ENCODE measurements at places on chromosomes 7 and 10.

GRCh38 chr7:522071-522950 lies 2.7 kb upstream of the PDGFA start:
- DNase-seq, result peak; percentile 33

- DNase-seq, result peak; percentile 2
Observed at GRCh38 chr7:24877790-24878311, 102.1 kb downstream of the OSBPL3 start.

DNA sequence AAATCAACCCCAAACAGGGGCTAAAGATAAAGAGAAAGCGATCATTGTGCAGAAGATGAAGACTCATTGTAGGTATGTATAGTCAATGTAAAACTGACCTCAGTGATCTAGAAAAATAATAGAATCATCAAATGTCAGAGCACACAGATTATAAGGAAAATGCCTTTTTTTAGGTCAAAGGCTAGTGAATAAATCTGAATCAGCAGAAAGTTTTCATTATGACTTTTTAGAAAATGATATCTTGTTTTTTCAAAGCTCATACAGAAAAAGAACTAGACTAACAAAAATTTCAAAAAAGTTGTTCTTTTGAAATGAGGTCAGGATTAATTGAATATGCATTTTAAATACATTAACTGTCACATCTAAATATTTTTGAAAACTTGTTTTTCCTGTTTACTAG lies 60.2 kb upstream of the STEAP4 start:
- no peak for DNase-seq

- DNase-seq, result no peak
Observed at GRCh38 chr10:31374146-31374696, 55.2 kb downstream of the ZEB1 start.

GRCh38 chr7:132932296-132933071 lies 149.4 kb downstream of the CHCHD3 start:
- no peak for DNase-seq

- DNase-seq, result no peak
Observed at GRCh38 chr10:88661577-88661976, 2.7 kb upstream of the LIPF start.

DNA sequence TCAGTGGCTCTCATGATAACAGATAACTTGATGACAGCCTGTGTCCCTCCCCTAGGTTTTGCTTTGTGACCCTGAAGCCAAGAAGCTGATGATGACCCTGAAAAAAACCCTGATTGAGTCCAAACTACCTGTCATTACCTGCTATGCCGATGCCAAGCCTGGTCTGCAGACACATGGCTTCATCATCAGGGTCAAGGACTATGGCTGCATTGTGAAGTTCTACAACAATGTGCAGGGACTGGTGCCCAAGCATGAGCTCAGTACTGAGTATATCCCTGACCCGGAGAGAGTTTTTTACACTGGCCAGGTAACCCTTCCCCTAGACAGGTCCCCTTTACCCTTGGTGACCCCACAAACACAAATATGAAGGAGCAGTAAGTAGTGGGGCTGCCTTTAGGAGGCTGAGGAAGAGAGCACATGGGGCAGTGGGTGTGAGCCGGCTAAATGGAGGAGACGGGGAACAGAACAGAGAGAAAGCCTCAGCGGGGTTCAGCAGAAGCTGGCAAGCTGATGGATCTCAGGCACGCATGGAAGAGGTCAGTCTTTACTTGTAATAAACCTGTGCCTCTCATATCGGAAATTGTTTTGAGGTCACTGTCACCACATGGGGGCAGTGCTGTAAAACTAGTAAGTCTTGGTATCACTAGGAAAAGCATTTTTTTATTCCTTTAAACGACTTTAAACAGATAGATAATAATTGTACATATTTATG lies 20.2 kb downstream of the PDCD11 start:
- DNase-seq, result peak; percentile 73

- DNase-seq, result no peak
Observed at GRCh38 chr10:71799112-71799511, 25.8 kb upstream of the VSIR start.

- DNase-seq, result no peak
Observed at GRCh38 chr10:122149561-122150505, 121.3 kb upstream of the BTBD16 start.

GRCh38 chr7:128380483-128381106 lies 19.1 kb upstream of the PRRT4 start:
- no peak for DNase-seq

DNA sequence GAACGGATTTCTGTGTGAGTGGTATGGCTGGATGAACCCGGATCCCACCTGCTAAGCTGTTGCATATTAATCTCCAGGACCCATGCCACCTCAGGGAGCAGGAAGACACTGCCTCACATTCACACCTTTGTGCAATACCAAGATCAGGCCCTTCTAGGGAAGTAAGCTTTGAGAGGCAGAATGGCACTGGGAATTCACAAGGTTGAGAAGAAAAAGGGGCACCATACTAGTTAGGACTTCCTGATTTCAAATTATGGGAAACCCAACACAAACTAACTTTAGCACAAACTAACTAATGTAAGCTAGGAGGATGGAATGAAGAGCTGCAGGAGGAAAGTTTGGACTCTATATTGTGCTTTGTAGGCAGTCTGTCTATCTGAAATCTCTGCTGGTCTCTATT lies 71.3 kb downstream of the TBXAS1 start:
- no peak for DNase-seq

GRCh38 chr10:51862149-51862548 lies 162.8 kb upstream of the CSTF2T start:
- DNase-seq, result no peak

GRCh38 chr7:132972745-132973144 lies 109.1 kb downstream of the CHCHD3 start:
- DNase-seq, result no peak

- DNase-seq, result no peak
Observed at GRCh38 chr10:22609251-22609650, 105.1 kb downstream of the PIP4K2A start.

DNA sequence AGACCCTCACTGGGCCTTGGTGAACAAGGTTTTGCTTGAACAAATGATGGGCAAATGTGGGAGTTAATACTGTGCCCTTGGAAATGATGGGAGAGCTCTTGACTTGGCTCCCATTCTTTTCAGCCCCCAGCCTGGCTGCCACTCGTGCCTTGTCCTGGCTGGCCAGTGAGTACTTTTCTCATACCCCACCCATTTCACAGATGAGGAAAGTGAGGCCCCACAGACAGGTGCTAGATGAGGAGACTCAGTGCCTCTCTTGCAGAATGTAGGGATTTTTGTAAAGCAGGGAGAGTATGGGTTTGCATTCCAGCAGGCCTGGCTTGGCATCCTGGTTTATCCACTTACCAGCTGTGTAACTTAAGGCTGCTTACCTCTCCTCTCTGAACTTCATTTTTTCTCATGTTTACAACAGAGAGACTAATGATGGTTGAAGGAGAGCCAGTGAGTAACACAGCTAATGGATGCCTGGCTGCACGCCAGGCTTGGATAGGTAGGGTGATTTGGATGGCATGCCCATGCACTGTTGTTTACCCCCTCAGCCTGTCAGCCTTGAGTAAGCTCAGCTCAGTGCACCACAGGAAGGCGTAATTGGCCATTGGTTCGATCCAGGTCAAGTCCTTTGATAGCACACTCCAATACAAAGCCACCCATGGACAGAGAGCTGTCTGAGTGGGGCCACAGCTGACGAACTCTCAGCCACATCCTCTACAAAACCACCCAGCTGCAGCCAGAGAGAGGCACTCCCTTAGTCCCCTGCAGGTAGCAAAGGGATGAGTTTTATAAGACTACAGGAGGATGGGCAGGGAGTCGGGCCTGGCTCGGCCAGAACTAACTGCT lies 436.8 kb downstream of the RPS24 start:
- no peak for DNase-seq

DNA sequence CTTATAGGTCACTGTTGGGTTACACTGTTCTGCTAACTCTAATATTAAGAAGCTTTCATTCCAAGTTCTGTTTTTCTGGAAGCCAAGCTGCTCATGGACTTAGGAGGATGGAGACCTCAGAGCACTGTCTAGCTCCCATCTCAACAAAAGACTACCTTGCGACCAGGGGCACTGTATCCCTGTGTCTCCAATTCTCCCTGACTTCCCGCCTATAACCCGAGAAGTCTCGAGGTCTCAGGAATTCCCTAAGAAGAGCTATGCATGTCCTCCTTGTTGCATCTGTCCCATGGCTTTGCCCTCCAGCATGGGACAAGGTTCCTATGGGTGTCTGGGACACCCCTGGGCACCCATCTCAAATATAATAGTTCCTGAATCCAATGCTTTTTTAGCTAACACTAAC lies 31.2 kb downstream of the BTBD16 start:
- DNase-seq, result no peak

DNA sequence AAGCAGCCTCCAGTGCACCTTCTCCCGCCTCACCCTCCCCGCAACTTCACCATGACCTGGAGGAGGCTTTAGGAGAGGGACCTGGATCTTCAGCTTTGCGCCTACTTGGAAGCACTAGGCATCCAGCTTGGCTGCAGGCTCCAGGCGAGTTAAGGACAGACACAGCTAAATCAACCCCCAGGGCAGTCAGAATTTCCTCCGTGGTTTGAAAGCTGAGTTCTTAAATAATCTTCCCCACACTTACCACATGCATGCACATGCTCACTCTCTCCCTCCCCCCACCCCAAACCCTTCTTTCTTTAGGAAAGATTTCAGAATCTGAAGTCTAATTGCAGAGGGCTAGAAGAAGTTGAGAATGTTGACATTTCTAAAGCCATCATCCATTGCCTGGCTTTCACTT lies 36.7 kb upstream of the LRRC4 start:
- DNase-seq, result no peak

GRCh38 chr7:108581655-108582491 lies 12.2 kb downstream of the DNAJB9 start:
- DNase-seq, result no peak

DNA sequence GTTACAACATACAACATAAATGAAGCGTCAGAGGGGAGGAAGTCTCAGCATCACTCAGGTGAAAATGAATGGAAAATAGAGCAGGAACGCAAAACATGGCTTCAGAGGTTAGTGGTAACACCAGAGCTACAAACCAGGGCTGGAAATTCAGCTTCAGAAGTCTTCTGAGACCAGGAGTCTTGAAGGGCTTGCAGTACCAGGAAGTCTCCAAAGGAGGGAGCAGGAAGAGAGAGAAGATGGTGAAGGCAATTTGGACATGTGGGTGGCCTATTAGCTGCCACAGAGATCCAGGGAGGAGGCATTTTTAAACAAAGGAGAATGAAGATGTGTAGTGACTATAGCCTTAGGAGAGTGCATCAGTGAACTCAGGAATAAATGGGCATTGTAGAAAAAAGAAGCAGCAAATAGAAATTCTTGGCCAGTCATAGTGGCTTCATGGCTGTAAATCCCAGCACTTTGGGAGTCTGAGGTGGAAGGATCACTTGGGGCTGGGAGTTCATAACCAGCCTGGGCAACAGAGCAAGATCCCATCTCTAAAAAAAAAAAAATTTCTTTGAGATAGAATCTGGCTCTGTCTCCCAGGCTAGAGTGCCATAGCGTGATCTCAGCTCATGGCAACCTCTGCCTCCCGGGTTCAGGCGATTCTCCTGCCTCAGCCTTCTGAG lies 9.3 kb upstream of the TET1 start:
- DNase-seq, result peak; percentile 59

DNA sequence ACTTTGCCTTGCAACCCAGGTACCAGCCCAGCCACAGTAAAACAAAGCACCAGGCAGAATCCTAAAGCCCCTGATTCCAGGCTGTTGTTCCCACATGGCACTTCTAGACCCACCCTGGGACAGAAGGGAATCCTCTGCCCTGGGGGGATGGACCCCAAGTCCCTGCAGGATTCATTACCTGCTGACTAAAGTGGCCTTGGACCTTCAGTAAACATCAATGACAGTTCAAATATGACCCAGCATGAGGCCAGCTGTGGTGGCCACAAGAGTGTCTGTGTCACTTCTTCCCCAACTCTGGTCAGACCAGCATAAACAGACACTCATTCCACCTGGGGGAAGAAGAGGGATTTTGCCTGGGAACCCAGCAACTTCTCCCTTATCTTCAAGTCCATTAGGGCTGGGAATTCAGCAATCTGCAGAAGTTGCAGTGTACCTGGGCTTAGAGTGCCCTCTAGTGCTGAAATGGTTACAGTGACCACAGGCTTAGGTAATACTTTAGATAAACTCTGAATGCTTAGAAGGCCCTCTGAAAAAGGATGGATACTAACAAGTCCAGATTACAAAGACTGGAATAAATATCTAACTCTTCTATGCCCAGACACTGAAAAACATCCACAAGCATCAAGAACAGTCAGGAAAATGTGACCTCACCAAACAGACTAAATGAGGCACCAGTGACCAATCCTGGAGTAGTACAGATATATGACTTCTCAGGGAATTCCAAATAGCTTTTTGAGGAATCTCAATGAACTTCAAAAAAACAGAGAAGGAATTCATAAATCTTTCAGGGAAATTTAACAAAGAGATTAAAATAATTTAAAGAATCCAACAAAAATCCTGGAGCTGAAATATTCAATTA lies 108.5 kb upstream of the TMEM168 start:
- peak; percentile 25 for DNase-seq

GRCh38 chr7:158649279-158649678 lies 55.3 kb downstream of the NCAPG2 start:
- no peak for DNase-seq

DNA sequence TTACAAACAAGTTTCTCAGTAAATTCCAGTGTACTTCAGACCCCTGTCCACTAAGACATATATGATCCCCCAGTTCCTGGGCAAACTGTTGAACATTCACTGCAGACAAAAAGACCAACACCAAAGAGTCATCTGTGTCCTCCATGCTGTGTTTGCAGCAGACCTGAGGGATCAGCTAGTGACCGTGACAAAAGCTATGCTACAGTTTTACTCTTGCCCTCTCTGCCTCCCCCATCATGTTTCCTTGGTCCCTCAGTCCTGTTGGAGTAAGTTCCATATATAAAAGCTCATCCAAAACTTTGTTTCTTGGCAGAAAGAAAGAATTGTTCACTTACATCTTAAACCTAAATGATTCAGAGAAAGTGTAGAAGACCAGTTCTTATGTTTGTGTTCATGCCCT lies 56.1 kb downstream of the PODXL start:
- no peak for DNase-seq

DNA sequence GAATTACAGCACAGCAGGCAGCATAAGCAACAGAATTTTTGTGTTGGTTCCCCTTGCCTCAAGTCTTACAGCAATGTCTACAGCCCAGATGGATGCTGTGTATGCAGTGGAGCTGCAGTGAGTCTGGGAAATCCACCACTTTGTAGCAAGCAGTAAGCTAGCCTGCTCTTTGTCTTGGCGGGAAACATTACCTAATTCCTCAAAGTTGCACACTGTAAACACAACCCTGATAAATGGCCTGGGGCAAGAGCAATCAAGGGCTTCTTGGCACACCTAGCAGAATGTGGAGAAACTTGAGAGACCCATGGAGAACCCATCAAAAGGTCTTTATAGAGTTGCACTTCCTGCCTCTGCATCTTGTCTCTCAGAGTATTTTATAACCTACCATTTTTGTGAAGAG lies 102.0 kb upstream of the FOXP2 start:
- no peak for DNase-seq

DNA sequence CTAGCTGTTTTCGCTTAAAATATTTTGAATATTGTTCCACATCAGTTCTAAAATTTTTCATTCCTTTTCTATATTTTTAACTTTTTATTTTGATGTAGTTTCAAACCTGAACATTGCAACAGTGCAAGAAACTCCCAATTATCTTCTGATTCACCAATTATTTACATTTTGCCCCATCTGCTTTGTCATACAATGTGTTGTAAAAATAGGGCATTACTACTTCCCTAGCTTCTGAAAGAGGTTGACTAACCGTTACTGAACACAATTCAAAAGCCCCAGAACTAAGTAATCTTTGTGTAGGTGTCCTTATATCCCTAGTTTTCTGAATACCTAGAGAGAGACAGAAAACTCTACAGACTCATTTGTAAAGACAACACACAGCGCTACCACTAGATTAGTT lies 86.7 kb downstream of the AVL9 start:
- no peak for DNase-seq

Measured in CD4-positive, alpha-beta T cell treated with Interleukin-1 beta for 1 hour (primary cell).